ENCODE measurements at places on chromosomes 6 and 20.

- DNase-seq, result no peak
Measured at GRCh38 chr6:146598772-146599405, at the start of gene ADGB. Gene ADGB (plus strand): TSS chr6:146598972. CDS start chr6:146599041, 69 bp downstream.

DNA sequence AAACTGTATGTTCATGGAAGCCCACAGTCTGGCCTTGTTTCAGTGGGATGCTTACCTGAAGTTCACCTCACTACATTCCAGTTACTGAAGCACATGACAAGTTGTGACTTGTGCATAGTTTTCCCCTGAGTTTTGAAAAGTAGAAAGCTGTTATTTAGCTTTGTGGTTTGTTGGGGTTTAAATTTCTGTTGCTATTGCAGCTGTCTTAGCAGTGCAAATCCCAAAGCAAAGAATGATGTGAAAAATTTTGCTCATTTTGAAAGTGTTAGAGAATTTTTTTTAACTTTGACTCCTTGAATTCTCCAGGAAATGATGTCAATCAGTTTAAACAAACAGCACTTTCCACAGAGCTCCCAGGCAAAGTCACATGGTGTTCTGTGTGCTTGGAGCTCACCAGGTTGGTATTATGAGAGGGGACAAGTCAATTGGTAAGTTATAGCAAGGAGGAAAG is 268.4 kb downstream of the ADGRG6 start:
- DNase-seq, result no peak

- DNase-seq, result no peak
Measured at GRCh38 chr6:168992446-168993144, 261.1 kb downstream of the THBS2 start.

- DNase-seq, result no peak
Measured at GRCh38 chr20:63668351-63668750, 10.2 kb downstream of the RTEL1 start.

DNA sequence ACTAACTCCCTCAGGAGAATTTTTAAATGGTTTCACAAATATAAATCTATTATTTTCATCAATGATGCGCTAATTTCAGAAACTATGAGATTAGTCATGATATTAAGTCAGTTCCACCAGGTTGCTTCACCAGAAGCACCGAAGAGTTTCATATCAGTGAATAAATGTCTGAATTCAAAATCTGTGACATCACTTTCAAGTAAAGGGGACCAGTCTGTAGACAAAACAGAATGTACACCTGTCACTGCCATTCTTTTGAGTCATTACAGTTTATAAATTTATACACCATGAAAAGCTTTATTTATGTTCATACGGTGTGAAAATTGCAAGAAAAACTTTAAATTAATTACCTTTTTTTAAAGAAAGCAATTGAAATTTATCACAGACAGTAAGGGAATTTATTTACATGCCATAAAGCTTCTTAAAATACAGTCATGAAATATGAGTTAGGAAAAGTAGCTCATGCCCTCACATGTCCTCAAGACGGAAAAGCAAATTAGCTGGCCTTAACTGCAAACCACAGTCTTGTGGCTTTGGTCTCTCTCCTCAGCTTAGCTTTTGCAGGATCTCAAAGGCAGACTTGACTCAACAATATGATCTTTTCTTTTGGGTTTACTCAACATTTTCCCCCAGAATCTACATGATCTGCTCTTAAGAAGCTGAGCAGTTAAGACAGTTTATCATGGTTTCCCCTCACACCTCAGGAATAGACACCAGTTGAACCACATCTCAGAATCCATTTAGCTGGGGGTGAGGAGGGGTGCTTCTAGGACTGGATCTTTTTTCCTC is 177.7 kb upstream of the MCHR2 start:
- DNase-seq, result no peak

DNA sequence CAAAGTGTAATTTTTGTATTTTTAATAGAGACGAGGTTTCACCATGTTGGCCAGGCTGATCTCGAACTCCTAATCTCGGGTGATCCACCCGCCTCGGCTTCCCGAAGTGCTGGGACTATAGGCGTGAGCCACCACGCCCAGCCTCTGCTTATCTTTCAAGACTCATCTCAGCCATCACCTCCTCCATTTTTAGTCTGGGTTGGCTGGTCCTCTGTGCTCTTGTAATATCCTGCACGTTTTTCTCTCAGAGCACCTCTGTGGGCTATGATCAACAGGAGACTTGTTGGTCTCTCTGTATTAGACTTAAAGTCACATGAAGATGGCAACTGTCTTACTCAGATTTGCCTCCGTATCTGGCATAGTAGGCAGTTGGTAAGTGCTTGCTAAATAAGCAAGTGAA is 7.6 kb downstream of the NOTCH4 start:
- no peak for DNase-seq

DNA sequence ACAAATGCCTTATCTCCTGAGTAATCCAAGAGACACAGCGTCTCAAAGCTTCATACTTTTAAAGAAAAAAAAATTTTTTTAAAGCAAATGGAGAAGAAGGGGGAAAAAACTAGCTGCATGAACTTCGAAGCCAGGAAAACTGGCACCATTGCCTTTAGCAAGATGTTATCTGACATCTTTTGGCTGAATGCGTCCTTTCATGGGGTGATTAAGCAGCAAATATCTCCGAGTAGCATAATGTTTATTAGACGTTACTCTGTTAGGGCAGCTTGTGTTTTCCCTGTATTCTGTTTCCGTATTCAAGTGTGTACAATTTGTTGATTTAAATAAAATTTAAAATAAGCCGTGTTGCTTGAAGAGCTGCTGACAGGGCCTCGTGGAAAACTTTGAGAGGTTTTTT is 76.5 kb upstream of the TSHZ2 start:
- DNase-seq, result no peak

DNA sequence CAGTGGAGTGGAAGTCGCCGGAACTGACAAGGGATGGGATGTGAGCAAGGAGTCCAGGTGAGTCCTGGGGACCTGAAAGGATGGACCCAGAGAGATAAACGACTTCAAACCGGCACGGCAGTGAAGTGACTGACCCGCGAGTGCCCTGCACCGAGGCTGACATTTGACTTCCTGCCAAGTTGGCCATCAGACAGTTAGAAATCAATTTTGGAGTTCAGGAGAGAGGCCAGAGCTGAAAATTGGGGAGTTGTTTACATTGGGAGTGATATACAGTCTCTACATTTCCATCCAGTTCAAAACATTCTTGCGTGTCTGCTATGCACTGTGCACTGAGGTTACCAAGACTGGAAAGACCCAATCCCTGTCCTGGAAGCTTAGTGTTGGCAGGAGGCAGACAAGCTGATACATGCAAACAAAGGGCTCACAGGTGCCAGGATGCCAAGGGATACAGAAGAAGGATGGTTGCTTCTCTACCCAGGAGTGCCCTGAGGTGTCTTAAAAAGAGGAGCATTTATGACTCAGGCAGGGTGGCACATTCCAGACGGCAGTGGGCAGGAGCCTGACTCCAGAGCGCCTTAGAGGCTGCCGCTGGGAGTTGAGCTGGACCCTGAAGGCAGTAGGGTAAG is 186.6 kb downstream of the MTHFD1L start:
- no peak for DNase-seq

DNA sequence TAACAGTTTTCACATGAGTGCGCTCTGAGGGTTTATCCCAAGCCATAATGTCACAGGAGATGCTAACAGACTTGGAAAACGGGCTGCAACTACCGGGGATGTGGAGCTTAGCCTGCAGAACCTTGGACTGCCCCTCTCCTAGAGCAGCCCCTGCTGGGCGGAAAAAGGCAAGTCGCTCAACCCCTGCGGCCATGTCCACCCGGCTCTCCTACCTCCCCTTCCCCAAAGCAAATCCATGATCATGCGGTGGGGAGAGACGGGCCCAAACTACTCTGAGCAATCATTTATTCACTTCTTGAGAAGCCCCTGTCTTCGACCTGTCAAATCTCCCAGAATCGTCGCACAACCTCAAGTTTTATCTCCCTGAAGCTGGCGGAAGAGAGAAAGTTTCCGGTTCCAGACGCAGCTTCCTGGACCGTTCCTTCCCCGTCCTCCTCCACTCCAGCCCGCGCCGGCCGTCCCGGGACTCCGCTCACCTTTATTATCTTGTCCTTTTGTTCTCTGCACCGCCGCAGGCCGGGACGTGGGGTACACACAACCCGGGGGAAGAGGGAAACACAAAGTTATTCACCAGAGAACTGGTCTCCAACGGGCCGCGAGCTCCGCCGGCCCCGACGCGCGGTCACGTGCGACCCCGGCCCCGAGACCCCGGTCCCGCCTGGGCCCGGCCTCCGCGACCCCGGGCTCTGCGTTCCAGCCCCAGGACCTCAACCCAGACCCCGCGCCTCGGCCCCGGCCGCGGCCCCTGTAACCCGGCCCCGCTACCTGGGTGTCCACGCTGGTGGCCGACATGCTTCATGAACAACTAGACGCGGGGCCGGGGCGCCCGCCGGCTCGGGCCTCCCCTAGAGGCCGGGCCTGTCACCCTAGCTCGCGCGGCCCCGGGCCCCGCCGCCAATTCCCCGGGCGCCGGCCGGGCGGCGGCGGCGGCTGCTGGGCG is 560 bp downstream of the YTHDF1 start:
- DNase-seq, result peak; percentile 7

DNA sequence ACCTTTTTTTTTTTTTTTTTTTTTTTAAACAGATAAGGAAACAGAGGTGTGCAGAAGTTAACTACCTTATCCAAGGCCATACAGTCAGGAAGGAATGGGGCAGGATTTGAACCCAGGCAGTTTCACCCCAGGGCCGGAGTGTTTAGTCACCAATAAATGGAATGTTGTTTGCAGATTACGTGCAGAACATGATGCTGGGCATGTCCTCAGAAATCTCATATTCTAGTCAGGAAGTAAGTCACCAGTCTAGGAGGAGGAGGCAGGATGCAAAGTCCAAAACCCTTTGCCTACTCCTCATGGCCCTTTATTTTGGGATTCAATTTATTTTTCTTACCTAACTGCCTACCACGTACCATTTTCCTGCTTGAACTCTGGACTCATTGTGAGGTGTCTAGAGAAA is 57.1 kb upstream of the LRRC1 start:
- DNase-seq, result no peak

DNA sequence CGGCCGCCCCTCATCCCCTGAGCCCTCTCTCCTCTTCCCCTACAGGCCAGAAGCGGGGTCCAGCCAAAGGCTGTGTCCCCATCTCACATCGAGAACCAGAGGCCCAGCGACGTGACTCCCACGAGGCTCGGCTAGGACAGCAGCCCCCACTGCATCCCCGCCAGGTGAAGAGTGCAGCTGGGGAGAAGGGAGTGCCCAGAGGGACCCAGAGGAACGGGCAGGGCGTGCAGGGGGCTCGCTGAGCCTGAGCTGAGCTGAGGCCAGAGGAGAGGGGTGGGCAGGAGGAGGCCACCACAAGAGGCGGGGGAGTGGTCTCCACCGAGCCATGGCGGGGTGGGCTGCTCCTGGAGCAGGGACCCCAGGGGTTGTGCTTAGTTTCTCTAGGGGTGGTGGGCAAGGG is 32.6 kb downstream of the KCNQ2 start:
- no peak for DNase-seq

GRCh38 chr20:47725248-47725973 is 59.9 kb downstream of the SULF2 start:
- DNase-seq, result peak; percentile 71

DNA sequence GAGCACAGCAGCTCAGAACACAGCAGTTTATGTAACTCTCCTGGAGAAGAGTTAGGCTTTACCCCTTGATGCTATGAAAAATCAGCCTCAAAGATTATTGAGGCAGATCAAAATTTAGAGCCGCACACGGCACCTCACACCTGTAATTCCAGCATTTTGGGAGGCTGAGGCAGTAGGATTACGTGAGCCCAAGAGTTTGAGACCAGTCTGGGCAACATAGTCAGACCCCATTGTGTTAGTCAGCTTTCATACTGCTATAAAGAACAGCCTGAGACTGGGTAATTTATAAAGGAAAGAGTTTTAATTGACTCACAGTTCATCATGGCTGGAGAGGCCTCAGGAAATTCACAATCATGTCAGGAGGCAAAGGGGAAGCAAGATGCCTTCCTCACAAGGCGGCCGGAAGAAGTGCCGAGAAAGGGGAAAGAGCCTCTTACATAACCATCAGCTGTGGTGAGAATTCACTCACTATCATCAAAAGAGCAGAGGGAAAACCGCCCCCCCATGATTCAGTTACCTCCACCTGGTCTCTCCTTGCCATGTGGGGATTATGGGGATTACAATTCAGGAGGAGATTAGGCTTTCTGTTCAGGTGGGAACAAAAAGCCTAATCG is 87.7 kb downstream of the SGK1 start:
- no peak for DNase-seq

Measured in stimulated activated naive CD4-positive, alpha-beta T cell treated with Interleukin-2 at 50 U/mL for 16 hours (primary cell).